KBM-7 (cell line): ENCODE measurements at places on chromosomes 2 and 18.
A peak's percentile ranks its signal among the peaks of the same experiment; 100 is the strongest.

GRCh38 chr18:65279668-65280305, 471.0 kb upstream of the CDH7 start:
- DNase-seq, result no peak

DNA sequence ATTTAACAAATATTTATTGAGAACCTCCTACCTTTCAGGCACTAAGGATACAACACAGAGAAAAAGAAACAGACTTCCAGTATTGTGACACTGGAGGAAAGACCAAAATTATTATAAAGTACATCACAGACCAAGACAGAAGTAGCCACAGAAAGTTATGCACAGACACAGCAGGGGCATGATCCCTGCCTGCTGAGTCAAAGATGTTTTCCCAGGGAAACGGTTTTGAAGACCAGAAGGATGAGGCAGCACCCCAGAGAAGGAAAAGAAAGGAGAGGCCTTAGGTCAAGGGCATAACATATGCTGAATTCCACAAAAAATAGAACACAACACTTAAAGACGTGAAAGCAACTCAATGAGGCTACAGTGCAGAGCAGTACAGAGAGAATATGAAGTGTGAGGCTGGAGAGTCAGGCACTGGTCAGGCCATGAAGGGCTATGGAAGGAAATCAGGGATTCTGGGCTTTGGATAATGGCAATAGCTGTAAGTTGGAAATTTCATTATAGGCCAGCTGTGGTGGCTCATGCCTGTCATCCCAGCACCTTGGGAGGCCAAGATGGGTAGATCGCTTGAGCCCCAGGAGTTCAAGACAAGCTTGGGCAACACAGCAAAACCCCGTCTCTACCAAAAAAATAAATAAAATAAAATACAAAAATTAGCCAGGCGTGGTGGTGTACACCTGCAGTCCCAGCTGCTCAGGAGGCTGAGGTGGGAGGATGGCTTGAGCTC, 8.2 kb downstream of the ADAM17 start:
- DNase-seq, result no peak

DNA sequence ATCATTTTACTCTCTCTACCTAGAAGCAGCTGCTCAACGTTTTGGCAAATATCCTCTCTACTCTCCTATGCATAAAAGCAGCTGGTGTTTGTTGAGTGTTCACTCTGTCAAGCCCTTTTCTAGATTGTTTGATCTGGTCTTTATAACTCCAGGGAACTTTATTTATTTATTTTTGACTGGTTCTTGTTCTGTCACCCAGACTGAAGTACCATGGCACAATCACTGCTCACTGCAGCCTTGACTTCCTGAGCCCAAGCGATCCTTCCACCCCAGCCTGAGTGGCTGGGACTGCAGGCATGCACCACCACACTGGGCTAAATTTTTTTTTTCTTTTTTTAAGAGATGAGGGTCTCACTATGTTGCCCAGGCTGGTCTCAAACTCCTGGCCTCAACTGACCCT, 12.7 kb downstream of the CATIP start:
- no peak for DNase-seq

DNA sequence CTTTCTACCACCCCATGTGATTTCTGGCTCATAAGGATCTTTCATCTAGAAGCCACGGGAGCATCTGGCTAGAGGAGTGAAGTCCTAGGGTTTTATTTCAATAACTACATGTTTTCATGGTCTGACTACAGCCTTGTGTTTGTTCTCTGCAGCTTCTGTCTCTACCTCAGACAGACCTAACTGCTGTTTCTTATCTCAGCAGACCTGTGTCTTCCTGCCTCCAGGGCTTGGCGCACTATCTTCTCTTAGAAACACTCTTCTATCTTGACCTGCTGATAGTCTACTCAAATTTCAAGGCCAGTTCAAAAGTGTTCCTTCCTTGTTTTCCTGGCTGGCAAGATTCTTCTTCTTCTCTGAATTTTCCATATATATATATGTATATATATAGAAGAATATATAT, 11.0 kb upstream of the TRIB2 start:
- DNase-seq, result no peak

GRCh38 chr2:84257831-84258230, 201.2 kb downstream of the SUCLG1 start:
- DNase-seq, result no peak

DNA sequence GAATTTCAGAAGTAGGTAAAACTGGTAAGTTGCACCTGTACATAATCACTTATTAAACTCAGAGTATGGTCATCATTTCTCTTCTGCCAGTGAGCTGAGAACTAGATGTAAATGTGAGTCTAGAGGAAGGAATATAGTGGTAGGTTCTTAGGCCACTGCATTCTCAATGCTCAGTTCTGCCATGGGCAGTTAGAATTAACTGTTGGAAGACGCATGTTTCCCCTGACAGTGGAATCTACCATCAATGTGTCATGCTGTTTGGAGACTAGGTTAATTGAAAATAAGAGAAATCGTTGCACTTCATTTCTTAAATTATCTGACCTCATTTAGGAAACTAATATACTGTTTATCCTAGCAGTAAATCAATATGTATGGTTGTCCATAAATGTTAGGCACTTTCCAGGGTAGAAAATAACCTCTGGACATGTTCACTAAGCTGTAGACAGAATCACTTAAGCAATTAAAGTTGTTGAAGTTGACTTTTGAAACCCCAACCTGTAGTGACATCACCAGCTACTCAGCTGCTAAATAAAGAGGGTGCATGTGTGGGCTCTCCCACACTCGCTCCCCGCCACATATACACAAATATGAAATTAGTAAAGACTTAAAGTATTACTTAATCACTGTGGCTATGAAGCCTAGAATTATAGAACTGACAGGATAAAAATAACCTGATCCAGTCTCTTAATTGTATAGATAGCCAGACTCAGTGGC, 91.5 kb upstream of the NOSTRIN start:
- DNase-seq, result no peak

DNA sequence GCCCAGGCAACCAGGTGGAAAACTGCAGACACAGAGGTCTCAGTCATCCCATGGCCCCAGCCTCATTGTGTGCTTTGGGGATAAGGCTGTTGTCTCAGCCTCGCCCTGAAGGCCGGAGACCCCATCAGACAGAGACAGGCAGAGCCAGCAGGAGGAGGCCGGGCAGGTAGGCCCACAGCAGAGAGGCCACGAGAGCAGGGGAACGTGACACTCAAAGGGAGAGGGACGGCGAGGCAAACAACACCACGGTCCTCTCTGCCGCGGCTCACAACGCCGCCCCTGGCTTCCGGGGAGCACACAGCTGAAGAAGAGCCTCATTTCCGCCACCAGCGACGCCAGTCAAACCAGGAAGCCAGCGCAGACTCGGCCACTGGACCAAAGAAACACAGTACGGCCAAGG, 103.3 kb downstream of the ZNF516 start:
- DNase-seq, result no peak

DNA sequence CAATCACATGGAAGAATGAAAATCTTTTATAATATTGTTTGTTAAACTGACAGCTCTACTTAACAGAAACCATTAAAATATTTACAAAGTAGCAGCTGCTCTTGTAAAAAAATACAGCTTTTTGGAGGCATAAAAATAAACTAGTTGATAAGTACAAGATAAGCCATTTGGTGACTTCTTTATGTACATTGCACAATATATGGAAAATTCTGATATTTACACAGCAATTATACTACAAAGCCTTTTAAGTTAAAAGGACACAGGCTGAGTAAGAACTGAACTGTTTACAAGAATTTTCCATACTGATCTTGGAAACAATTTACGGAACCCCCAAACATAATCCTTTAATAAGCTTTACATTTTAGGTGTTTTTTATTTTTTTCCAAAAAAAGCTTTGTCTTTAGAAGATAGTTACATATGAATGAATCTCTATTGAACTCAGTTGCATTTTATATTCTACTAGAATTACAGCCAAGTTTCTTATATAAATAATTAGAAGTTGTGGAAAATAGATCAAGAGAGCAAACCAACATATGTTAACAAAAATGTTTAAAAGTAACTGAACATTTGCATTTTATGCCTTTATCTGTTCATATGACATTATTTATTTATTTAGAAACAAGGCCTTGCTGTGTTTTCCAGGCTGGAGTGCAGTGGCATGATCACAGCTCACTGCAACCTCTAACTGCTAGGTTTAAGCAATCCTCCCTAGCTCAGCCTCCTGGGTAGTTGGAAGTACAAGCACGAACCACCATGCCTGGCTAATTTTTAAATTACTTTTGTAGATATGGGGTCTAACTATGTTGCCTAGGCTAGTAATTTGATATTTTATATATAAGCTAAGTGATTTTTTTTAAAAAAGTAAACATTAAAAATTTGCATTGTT, 142.5 kb downstream of the OTX1 start:
- DNase-seq, result no peak

DNA sequence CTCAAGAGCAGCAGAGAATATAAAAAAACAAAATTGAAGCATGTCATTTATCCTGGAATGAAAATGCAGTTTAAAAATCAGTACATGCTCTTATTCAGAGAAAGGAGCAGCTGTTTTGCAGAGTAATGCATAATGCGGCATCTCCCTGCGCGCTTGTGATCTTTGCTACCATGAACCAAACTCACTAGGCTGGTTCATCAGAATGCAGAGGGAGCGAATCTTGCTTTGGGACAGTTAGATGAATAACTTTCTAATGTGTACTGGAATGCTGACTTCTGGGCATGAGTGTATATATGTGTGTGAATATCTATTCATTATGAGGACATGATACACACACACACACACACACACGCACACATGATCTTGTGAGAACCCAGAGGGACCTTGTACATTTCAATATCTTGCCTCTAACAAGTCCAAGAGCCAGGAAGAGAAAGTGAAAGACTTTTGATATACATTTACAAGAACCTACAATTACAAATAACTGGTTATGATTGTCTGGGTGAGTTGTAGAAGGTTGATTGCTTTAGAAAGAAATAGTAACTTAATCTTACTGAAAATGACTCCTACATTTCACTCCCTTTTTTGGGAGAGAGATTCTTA, 54.1 kb upstream of the THOC1 start:
- no peak for DNase-seq

DNA sequence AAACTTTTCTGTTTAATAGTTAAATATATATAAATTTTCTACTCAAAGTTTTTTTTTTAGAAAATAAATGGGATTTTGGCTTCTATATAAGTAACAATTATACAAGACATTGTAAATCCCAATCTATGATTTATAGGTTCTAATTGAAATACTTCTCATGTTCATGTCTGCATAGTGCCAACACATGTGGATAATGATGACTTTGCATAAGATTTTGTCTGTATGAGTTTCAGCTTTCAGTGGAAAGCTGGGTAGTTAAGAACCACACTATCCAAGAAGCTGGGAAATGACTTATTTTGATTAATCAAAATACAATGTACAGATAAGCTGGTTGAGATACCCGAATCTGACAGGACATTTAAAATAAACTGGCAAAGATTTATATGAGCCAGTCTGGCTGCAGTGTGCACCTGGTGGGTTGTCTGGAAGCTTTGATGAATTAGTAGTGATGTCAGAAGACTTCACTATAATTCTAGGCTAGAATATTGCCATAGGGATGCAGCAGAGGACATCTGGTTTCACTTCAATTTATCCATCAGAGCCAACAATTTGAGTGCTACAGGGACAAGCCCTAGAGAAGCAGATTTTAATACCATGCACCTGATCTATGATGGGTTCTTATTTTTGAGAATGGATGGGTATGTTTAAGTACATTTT, 45.4 kb downstream of the EML6 start:
- DNase-seq, result no peak

DNA sequence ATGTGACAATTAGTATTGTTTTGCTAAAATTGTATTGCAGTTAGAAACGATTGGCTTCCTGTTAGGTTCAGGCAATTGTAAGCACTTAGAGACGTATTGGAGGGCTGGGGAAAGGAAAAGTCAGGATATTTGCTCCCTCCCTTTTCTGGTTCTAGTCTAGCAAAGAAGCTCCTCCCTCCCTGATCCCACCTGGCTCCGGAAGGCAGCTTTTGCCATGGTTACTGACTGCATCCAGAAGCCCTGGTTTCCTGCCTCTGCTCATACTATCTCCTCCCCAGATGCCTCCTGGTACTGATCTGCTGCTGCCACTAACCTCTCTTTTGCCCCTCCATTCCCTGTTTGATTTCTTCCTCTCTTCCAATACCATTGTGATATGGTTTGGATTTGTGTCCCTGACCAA, 275.9 kb downstream of the MREG start:
- DNase-seq, result no peak

GRCh38 chr2:28674062-28674712, 77.4 kb upstream of the PPP1CB start:
- DNase-seq, result no peak

- peak; percentile 48 for DNase-seq
Measured at GRCh38 chr2:207107551-207107950, 58.2 kb downstream of the KLF7 start.

DNA sequence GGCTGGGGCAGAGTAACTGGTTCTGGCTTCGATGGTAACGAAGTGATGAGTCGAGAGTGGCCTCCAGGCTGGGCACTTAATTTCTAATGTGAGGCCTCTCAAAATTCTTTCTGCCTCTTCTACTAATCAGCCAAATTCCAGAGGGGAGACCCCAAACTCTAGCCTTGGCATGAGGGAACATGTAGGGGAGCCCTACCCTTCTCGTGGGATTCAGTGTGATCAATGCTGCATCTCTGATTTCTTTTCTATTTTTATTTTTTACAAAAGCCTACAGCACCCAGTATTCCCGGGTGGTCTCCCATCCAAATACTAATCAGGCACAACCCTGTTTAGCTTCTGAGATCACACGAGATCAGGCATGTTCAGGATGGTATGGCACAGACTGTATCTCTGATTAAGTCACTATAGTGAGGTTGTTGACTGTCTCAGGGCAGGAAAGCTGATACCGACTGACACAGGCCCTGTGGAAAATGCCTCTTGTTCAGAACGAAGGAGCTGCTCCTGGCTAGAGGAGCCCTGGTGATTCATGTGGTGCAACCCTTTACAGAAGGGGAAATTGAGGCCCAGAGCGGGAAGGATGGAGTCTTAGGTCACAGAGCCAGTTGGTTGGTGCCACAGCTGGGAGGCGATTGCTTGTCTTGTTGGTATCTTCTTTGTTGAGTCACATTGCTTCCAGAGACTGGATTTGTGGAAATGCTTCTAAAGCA, 126.3 kb upstream of the HS6ST1 start:
- DNase-seq, result no peak

GRCh38 chr2:108944601-108945331, 44.3 kb downstream of the EDAR start:
- DNase-seq, result no peak

- no peak for DNase-seq
Measured at GRCh38 chr18:76489081-76489480, 6.0 kb downstream of the ZNF516 start.

GRCh38 chr18:10157706-10158105, 243.9 kb downstream of the VAPA start:
- no peak for DNase-seq

DNA sequence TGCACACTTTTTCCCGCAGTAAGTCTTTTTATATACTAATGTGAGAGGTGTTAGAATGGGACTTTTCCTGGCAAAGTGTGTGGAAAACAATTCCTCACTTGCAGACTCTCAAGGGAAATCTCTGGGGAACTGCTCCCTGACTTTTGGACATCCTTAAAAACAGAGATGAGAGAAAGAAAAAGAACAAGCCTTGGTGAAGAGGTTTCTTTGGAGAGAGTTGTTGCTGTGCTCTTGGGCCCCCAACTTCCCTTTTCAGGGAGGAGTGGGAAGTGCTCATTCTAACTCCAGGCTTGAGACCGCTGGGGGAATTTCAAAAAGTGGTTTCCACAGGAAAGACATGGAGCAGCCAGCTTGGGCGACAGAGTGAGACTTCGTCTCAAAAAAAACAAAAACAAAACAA, 142.6 kb upstream of the SPRED2 start:
- DNase-seq, result peak; percentile 31
